A172 (cell line): ENCODE measurements at places on chromosomes 3 and 15. TPM values are rescaled to one million over a fixed set of nuclear protein-coding genes. Genes with fewer than 3 reads are reported as not detected.

The FGF7 gene
- total RNA-seq = not detected in 2 replicates

The LRRC31 gene
- total RNA-seq = not detected in 2 replicates

The POLQ gene
- 13.8 and 14.9 TPM in 2 replicates for total RNA-seq

The RFTN1 gene
- 46.1 and 52.1 TPM in 2 replicates for total RNA-seq

GRCh38 chr15:69170597-69170996 lies 10.2 kb downstream of the GLCE start:
- no peak for DNase-seq

GRCh38 chr15:44530653-44531052 lies 6.3 kb upstream of the EIF3J start:
- DNase-seq = no peak

DNA sequence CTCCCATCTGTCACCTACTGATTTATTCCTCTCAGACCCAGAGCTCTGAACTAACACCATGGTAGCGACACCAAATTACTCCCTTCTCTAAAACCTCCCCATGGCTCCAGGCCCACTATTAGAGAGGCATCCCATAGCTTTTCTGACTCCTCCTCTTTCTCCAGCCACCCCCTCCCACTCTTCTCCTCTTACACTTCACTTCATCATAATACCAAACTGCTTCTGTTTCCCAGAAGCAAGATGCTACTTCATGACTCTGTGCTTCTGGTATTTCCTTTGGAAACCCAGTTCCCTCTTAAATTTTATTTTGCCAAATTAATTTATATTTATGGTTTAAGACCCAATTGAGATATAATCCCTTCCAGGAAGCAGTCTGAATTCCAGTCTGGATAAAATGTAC lies 465.1 kb upstream of the PDZRN3 start:
- DNase-seq = no peak

DNA sequence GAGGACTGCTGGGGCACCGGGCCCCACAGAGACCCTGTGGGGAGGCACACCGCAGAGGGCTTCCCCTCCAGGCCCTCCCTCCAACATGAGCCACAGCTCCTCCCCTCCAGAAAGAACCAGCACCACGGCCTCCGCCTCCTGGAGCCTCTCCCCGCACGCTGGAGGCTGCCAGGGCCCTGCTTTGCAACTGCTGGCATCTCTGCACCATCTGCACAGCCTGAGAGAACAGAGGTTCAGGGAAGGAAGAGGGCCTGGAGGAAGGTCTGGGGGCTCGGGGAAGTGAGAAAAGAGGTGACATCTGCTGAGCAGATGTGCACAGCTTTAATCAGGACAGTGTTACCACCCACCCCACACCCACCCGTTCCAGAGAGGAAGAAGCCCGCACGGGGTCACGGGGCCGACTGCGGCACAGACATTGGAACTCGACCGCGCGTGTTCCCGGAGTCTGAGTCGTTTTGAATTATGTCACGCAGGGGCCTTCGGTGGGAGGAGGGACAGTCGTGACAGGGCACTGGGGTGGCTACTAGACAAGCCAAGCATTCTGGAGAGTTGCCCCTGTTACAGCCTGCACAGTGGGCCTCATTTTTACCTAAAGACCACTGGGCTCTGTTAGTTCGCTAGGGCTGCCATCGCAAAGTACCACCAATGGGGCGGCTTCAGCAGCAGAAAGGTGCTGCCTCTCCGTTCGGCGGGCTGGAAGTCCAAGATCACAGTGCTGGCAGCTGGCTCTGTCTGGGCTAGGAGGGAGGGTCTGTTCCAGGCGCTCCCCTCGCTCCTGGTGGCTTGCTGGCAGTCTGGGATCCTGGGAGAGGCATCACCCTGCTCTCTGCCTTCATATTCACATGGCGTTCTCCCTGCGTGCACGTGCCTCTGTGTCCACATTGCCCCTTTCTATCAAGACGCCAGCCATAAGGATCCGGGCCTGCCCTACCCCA lies 194.8 kb downstream of the XXYLT1 start:
- DNase-seq = no peak

DNA sequence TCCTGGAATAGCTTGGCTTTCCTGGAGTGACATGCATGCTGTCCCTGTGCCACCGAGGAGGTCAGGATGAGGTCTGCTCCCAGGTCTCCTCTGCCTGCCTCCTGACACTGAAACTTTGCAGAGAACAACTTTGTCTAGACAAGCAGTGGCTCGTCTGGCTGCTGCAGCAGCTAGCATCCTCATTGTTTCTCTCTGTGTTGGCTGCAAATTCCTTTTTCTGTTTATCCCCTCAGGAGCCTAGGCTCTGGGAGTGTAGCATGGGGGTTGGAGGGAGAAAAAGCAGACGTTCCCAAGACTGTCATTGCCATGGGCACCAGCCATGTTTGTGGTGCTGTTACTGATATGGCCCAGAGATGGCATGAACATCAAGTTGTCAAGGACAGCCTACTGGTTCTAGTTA lies 208.7 kb upstream of the LRIG1 start:
- DNase-seq = no peak

- no peak for DNase-seq
These were observed 67.6 kb downstream of the SSUH2 start for GRCh38 chr3:8576841-8577571.

DNA sequence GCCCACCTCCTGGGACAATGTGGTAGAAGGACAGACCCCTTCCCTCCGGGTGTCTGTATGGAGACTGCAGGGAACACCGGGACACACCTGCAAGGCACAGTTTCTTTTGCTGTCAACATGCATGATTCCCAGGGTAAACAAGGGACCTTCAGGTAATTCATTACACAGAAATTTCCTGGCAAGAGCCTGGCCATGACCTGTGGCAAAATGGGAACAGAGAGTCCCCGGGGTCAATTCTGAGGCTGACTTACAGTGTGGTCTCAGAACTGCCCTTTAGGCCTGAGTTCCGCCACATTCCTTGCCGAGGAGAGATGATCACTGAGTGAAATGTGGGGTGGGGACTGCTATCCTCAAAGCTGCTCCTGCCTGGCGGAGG lies 6.3 kb downstream of the STARD5 start:
- DNase-seq = no peak

- no peak for DNase-seq
These were observed 400.9 kb downstream of the TBL1XR1 start for GRCh38 chr3:176796371-176796770.

GRCh38 chr15:96457841-96458240 lies 127.3 kb downstream of the NR2F2 start:
- no peak for DNase-seq

DNA sequence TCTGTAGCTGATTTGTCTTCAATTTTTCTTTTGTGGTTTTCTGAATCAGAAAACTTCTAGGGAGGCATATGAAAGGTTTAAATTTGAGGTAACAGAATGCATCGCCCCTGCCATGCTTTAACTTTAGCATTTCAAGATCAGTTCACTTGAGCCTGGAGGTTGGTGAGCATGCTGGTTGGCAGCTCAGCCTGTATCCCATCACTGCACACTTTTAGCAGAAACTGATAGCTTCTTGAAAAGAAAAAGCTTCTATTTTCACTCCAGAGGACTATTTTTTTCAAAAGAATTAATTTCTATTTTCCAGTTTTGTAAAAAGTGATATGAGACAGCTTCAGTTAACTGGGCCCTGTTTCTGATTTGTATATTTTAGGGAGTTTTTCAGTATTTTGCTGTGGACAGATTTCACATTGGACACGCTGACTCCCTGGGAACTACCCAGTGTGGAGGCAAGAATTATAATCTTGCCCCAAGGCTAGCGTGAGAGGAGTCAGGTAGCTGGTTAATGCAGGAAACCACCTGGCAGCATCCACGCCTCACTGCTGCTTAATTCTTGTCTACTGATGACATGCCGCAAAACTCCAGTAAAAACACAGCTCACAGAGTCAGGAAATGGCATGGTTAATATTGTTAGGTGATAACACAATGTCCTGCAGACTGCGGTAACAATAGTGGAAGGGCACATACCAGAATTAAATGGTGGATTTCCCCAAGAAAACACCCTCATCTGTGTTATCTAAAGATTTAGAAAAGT lies 71.4 kb downstream of the DUT start:
- DNase-seq = peak; percentile 59

- DNase-seq = no peak
These were observed 187.1 kb downstream of the ALCAM start for GRCh38 chr3:105553851-105554250.
